Lower lobe of right lung (tissue), 2 donors: ENCODE measurements at places on chromosomes 2 and 18. TPM values are rescaled to one million over a fixed set of nuclear protein-coding genes. Genes with fewer than 3 reads are reported as not detected.

The IL36A gene
- not detected for total RNA-seq

DNA sequence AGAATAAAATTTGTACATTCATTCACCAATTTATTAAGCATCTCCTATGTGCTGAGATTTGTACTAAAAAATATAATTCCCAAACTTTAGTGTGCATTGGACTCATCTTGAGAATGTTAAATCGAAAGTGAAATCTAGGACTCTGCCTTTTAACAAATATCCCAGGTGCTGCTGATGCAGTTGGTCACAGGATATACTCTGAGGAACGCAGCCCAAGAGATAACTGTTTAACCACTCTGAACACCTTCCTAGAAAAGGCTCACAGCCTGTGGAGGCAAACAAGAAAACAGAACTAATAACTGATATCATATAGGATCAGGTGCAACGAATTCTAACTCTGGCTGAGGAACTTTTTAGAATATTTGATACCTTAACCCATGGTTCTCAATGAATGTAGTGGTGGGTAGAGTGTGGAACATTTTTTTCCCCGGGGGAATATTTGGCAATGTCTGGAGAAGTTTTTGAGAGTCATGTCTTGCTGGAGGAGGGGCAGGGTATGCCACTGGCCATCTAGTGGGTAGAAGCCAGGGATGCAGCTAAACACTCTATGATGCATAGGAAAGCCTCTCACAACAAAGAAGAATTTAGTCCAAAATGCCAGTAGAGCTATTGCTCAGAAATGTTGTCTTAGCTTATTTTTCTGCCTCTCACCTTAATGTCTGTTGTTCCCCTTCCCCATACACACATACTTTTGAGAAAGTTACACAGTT, 96.5 kb downstream of the EHBP1 start:
- H3K27ac ChIP-seq, result no peak overlapping the region
- H3K4me1 ChIP-seq, result no peaks in the 10 kb centered on the region
- no peaks in the 10 kb centered on the region for H3K27me3 ChIP-seq
- H3K36me3 ChIP-seq, result no peaks in the 10 kb centered on the region
- no peak overlapping the region for H3K4me3 ChIP-seq

GRCh38 chr2:84904717-84905174, 710 bp upstream of the TMSB10 start:
- H3K4me3 ChIP-seq, result peak overlapping the region; percentile 73
- H3K36me3 ChIP-seq, result no peaks in the 10 kb centered on the region
- DNase-seq, result peak; percentile 90
- H3K4me1 ChIP-seq, result peaks cover 30% of the 10 kb centered on the region
- no peaks in the 10 kb centered on the region for H3K27me3 ChIP-seq

- H3K4me3 ChIP-seq, result peak overlapping the region; percentile 33
- no peak for DNase-seq
- no peaks in the 10 kb centered on the region for H3K27me3 ChIP-seq
- peaks cover 11% of the 10 kb centered on the region for H3K4me1 ChIP-seq
- H3K36me3 ChIP-seq, result no peaks in the 10 kb centered on the region
- H3K27ac ChIP-seq, result no peak overlapping the region
Measured at GRCh38 chr2:232363784-232364615, 14.6 kb upstream of the ALPP start.

DNA sequence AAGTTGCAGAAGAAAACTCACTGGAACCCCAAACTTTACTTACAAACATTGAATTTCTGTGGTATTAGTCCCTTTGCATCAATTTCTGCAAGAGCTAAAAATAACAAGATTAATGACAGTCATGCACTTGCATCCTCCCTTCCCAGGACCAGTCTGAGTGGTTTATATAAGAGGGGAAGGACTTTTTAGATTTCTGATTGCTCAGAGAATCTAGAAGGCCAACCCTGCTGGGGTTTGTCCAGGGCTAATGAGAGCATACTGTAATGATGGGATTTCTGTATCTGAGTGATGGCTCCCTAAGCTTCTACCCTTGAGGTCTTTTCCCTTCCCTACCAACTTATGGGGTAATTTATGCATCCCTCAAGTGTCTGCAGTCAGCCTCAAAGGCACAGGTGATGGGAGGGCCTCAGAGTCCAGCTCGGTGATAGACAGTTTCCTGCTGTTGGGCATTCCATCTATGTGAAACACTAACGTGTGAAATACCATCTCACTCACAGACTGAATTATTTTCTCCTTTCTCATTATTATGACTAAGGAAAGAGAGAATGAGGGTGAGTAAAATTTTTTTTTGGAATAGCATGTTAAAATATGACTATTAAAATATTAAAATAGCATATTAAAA, 556.3 kb downstream of the RIT2 start:
- H3K4me1 ChIP-seq, result no peaks in the 10 kb centered on the region
- H3K27me3 ChIP-seq, result no peaks in the 10 kb centered on the region
- H3K36me3 ChIP-seq, result no peaks in the 10 kb centered on the region
- no peak for DNase-seq
- no peak overlapping the region for H3K27ac ChIP-seq

DNA sequence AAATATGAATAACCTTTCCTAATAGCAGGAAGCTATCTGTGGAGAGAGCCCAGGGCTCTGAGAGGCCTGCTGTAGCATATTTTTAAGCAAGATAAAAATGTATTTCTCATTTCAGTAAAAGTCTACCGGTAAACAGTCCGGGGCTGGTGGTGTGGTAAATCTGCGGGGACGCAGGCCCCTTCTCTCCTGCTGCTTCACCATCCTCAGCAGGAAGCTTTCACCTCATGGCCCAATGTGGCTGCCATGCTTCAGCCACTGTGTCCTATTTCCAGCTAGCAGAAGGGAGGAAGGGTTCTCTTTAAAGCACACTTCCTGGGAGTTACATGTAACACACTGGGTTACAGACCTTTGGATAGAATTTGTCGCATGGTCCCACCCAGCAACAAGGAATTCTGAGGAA, 79.5 kb upstream of the ODC1 start:
- H3K4me1 ChIP-seq, result no peaks in the 10 kb centered on the region
- no peaks in the 10 kb centered on the region for H3K27me3 ChIP-seq
- no peak overlapping the region for H3K4me3 ChIP-seq
- H3K36me3 ChIP-seq, result no peaks in the 10 kb centered on the region
- DNase-seq, result no peak

GRCh38 chr2:213934560-213934959, 476.3 kb upstream of the VWC2L start:
- DNase-seq, result no peak
- H3K27me3 ChIP-seq, result no peaks in the 10 kb centered on the region
- no peaks in the 10 kb centered on the region for H3K4me1 ChIP-seq
- no peak overlapping the region for H3K27ac ChIP-seq
- no peaks in the 10 kb centered on the region for H3K36me3 ChIP-seq

DNA sequence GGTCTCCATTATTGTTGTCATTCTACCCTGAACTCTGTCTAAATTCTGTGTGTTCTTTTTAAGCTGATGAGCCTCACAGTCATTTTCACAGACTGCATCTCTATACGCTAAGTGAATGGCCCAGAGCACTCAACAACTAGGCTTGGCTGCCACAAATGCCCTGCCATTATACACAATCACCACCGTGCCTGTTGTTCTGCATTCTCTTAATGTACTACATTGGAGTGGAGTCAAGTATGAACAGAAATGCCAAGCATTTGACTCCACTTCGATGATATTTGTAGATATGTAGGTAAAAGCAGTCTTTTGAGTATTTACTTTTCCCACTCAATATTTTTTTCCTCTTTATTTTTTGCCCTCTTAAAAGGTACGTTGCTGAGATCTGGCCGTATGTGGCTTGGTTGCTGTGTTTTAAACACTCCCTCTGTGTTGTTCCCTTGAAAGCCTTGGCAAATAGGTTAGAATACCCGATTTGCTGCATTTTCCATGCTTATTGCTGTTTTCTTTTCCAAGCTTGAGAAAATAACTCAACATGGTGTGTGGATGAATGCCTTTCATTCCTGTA, 36.2 kb upstream of the TMEFF2 start:
- H3K36me3 ChIP-seq, result no peaks in the 10 kb centered on the region
- H3K27ac ChIP-seq, result no peak overlapping the region
- H3K4me1 ChIP-seq, result no peaks in the 10 kb centered on the region
- H3K4me3 ChIP-seq, result no peak overlapping the region
- DNase-seq, result no peak
